ENCODE measurements at places on chromosomes 1 and 21. TPM values are rescaled to one million over a fixed set of nuclear protein-coding genes. Genes with fewer than 3 reads are reported as not detected.

CR1L gene
- not detected for total RNA-seq

AJAP1 gene
- total RNA-seq: 0.65 TPM

VHLL gene
- total RNA-seq: 0.92 TPM

CFAP74 gene
- total RNA-seq: not detected

TPTE gene
- total RNA-seq: not detected

TNFSF18 gene
- total RNA-seq: 0.46 TPM

CENPF gene
- total RNA-seq: 16.6 TPM

CPLANE2 gene
- 19.1 TPM for total RNA-seq

HYI gene
- 31.5 TPM for total RNA-seq

RBP7 gene
- not detected for total RNA-seq

PLA2G2D gene
- not detected for total RNA-seq

PLA2G5 gene
- total RNA-seq: 0.52 TPM

CDA gene
- 0.92 TPM for total RNA-seq

MPZ gene
- total RNA-seq: 2.2 TPM

SHE gene
- total RNA-seq: 0.07 TPM

ARID4B gene
- total RNA-seq: 33.5 TPM

GJA9 gene
- total RNA-seq: 0.07 TPM

RNU1-1 gene
- under 0.01 TPM for total RNA-seq

ANGPTL3 gene
- not detected for total RNA-seq

OR2T29 gene
- total RNA-seq: not detected
